ENCODE measurements at places on chromosomes 3 and 15. TPM values are rescaled to one million over a fixed set of nuclear protein-coding genes. Genes with fewer than 3 reads are reported as not detected.

The ZNF660 gene
- total RNA-seq: 2.5 TPM

The CAMK2N2 gene
- not detected for total RNA-seq

The ADGRG7 gene
- not detected for total RNA-seq

The RASGRP1 gene
- total RNA-seq: under 0.01 TPM

The TOP2B gene
- 61.4 TPM for total RNA-seq

The FAM227B gene
- 6.5 TPM for total RNA-seq

The IQCF5 gene
- total RNA-seq: not detected

The OR5H15 gene
- total RNA-seq: not detected

The POPDC2 gene
- total RNA-seq: 0.15 TPM

Data from smooth muscle cell of trachea (primary cell).